ENCODE measurements at places on chromosomes 3 and 15.

DNA sequence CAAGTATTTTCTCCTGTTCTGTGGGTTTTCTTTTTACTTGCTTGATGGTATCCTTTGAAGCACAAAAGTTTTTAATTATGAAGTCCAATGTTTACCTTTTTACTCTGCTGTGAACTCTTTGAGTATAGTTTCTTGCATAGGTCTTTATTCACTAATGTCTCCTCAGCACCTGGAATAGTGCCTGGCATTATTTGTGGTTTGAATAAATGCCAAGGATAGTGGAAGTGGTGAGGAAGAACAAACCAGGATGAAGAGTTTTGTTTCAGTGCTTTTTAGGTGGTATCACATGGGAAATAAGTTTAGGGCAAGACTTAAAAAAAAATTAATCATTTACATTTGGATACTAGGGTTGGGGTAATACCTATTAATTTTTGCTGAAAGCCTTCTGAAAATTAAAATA is 25.7 kb downstream of the GPD1L start:
- DNase-seq: no peak

GRCh38 chr3:135966271-135966961 is 888 bp downstream of the PPP2R3A start:
- no peak for DNase-seq

- DNase-seq: no peak
These were observed 103.1 kb downstream of the DGKG start for GRCh38 chr3:186258968-186259367.

DNA sequence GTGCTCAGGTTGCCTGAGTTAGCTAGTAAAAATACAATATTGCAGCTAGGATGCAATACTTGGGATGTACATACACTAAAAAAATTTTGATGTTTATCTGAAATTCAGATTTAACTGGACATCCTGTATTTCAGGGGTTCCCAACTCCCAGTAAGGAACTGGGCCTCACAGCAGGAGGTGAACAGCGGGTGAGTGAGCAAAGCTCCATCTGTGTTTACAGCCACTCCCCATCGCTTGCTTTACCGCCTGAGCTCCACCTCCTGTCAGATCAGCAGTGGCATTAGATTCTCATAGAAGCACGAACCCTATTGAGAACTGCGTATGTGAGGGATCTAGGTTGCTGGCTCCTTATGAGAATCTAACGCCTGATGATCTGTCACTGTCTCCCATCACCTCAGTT is 285.1 kb upstream of the PROK2 start:
- DNase-seq: no peak

GRCh38 chr3:156997351-156997750 is 162.6 kb downstream of the CCNL1 start:
- DNase-seq: no peak

- no peak for DNase-seq
These were observed 19.1 kb downstream of the FGD5 start for GRCh38 chr3:14837878-14838258.

GRCh38 chr15:24748812-24749439 is 73.4 kb downstream of the NPAP1 start:
- DNase-seq: no peak

DNA sequence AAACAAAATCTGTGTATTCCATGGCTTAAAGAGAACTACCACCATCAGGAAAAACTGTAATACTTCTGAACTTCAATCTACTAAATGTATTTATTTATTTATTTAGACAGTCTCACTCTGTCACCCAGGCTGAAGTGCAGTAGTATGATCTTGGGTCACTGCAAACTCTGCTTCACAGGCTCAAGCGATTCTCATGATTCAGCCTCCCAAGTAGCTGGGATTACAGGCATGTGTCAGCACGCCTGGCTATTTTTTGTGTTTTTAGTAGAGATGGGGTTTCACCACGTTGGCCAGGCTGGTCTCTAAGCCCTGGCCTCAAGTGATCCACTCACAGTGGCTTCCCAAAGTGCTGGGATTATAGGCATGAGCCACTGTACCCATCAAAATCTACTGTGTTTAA is 202.3 kb upstream of the POU1F1 start:
- DNase-seq: no peak

- DNase-seq: no peak
These were observed 3.0 kb downstream of the BBX start for GRCh38 chr3:107525644-107526305.

GRCh38 chr3:43025423-43025822 is 46.3 kb downstream of the GASK1A start:
- no peak for DNase-seq

- DNase-seq: no peak
These were observed 62.0 kb upstream of the BCL6 start for GRCh38 chr3:187807086-187807862.

DNA sequence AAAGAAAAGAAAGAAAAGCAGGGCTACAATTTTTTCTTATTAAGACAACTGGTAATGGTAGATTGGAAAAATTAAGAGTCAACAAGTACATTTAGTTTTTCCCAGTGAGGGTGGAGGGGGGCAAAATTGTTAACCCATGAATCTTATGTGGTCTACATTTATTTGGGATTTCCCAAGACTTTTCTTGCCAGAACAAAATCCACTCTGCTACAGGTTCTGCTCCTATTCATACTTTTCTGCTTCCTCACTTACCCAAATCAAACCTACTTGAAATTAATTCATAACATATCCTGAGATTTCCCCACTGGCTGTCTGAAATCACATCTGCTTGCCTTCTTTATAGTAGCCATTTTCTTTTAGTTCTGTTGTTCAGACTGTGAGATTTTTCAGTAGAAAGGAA is 41.1 kb downstream of the VGLL3 start:
- no peak for DNase-seq

GRCh38 chr3:115975353-115975752 is 352.0 kb downstream of the GAP43 start:
- no peak for DNase-seq

DNA sequence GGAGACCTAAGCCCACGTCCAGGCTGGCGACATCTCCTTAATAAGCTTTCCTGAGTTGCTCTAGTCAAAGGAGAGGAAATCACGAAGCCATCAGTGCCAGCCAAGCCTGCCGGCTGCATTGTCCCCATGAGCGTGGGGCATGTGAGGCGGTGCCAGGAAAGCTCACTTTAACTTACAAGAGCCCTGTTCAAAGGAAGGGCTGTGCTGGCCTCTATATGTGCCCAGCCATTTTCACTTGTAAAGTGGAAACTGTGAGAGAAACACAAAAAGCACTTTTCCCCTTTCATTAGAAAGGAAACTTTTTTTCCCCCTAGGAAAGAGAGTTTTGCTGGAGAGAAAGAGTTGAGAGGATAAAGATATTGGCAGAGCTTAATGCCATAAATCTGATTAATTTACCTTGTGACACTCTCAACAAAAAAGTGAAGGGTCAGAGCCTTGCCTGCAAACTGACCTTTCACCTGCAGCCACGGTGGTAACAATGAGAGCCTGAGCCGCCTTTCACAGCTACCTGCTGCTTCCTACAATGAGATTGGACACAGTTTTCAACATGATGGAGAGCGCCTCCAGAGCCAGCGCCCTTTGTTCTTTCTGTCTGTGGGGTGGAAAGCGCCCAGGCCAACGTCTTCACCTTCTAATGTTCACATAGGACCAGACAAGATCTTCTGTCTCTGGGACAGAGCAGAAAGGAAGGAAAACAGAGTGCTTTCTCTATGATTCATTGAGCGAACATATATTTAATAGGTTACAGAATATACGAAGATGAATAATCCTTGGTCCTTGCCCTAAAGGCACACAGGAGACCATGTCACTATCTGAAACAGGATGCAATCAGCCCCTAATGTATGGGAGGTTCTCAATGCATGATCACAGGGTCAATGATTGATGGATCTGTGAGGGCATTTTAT is 233.1 kb upstream of the HES1 start:
- no peak for DNase-seq

- DNase-seq: no peak
These were observed 242.0 kb upstream of the SEMA6D start for GRCh38 chr15:47475336-47475735.

- DNase-seq: no peak
These were observed 45.7 kb downstream of the CTDSPL start for GRCh38 chr3:37907371-37907770.

- DNase-seq: no peak
These were observed 150.8 kb upstream of the DPH6 start for GRCh38 chr15:35696767-35697231.

DNA sequence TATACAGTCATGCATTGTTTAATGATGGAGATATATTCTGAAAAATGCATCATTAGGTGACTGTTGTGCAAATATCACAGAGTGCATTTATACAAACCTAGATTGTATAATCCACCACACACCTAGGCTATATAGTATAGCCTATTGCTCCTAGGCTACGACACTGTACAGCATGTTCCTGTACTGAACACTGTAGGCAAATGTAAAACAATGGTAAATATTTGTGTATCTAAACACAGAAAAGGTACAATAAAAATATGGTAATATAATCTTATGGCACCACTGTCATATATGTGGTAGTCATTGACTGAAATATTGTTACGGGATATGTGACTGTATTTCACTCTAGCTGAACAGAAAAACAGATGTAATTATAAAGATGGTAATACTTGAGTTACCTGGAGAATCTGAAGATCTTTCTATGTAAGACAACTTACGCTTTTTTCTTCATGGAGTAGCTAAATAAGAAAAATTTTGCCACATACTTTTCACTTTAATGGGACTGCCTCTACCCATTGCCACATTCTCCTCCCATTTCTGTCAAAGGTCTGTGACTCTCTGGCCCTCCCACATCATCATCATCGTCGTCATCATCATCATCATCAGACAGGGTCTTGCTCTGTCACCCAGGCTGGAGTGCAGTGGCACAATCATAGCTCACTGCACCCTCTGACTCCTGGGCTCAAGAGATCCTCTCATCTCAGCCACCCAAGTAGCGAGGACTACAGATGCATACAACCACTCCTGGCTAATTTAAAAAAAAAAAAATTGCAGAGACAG is 7.2 kb downstream of the PCOLCE2 start:
- no peak for DNase-seq

DNA sequence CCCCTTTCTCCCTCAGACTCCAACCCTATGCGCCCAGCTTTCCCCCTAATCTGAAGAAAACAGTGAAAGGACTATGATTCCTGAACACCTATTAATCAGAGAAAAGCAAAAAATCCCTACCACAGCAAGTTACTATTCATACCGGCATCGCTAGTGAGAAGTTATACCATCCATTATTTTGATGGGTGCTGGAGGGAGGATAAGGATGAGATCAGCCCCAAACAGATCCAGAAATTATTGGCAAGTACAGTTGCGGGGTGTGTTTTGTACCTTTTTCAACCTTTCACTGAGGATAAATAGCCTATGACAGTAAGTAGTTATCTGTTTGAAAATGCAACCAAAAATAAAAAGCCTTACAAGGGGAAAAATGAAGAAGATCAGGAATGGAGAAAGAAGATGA is 59.9 kb upstream of the ADAMTS9 start:
- no peak for DNase-seq

GRCh38 chr15:99504823-99505551 is 60.8 kb upstream of the MEF2A start:
- DNase-seq: no peak

- DNase-seq: no peak
These were observed 147.7 kb downstream of the SMAD6 start for GRCh38 chr15:66849746-66850077.

DNA sequence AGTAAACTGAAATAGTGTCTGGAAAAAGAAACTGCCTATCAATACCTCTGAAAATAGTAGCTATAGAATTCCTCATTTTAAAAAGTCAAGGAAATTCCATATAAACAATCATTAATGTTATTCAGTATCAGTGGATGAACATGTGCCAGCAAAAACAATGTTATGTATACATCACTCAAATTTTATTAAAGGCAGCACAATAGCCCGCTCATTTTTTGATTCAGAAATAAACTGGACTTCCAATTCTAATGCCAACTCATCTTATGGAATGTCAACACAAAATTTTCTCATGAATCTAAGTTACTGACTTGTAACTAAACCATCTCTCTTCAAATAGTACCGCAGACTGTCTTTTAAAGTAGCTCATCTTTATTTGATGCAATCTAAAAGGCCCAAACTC is 19.0 kb downstream of the THBS1 start:
- DNase-seq: no peak

- DNase-seq: no peak
These were observed 124.5 kb upstream of the ATP10A start for GRCh38 chr15:25987638-25988037.

- DNase-seq: no peak
These were observed 534.2 kb downstream of the ZIC1 start for GRCh38 chr3:147943265-147943945.

DNA sequence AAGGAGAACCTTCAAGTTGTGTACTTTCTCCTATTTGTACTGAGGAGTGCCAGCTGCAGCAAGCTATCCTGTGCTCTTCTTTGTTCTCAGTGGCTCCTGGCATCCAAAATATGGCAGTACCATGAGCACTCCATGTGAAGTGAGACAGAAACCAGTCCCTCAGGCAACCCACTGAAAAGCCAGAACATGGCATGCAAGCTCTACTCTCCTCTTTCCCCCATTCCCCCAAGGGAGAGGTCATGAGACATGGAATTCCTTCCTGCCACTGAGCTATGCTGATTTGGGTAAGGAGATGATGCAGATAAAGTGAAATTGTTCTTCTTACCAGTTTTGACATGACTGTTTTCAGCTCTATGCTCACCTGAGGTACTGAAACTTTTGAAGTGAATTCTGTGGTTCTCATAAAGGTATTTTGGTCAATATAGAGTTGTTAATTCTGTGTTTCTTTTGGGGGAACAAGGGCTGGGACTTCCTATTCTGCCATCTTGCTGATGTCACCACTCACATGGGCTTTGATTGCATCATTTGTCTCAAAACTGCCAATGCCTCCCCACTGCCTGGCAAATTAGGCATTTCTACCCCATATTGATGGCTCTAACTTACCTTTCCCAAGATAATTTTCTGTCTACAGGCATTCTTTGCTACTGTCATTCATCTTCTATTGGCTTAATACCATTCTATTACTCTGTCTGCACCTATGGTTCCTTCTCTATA is 22.8 kb upstream of the CEP152 start:
- no peak for DNase-seq

GRCh38 chr15:68208136-68208535 is 3.0 kb upstream of the CALML4 start:
- no peak for DNase-seq

GRCh38 chr3:100640633-100641032 is 31.2 kb downstream of the ADGRG7 start:
- no peak for DNase-seq

DNA sequence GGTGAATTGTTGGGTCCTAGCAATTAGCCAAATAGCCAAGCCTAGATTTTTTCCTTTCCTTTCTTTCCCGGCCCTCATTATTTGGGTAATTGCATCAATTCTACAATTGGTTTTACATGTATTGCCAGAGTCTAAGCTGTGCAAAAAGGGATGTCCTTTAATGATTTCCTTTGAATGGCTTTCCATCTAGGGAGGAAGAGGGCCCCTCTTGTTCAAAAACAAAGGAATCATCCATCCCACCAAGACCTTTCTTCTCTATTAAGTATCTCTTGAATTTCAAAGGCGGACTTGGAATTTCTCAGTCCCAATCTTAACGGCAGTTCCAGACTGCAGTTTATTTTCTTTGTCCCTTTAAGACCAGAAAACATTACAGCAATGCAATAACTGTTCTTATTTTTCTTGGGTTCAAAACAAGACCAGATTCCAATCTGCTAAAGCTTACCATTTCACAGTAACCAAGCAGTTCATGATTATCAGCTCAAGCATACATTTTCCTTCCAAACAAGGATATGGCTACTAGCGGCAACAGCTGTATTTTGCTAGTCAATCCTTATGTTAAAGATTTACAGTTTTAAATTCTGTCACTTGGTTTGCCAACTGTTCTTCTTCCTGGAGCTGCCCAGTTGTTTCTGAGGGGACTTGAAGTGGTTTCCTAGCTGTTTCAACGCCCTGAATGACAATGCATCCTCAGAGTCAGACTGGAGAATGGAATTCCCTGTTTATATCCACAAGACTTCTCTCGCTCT is 91.4 kb upstream of the LRIG1 start:
- DNase-seq: no peak
